ENCODE measurements at places on chromosomes 1 and 21.

DNA sequence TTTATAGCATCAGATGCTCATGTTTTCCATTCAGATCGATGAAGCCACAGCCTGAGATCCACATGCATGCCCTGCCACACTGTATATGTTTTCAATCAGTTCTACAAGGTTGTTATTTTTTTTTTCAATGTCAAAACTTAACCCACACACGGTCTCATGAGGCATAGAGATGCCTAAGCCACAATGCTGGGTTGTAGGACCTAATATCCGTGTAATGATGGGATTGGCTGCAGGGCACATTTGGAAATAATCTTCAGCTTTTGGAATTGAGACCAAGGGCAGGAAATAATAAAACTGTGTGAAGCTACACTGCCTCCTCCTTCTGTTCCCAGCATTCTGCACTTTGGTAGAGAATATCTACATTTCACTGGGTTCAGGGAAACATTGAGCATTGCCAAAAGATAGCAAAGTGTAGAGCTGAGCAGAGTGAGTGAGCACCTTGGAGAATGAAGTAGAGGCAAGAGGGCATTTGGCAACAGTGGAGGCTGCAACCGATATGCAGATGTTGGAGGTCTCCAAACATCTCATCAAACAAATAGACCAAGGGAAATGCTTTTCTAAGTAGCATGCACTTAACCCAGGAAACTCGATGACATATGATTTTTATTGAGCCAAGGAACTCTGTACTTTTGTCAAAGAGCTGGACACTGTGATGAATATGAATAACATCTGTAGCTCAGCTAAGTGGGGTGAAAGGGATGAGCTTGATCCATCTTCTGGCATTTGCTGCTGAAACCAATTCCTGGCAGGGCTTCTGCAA is 176.7 kb downstream of the LYPLAL1 start:
- no peak for DNase-seq

DNA sequence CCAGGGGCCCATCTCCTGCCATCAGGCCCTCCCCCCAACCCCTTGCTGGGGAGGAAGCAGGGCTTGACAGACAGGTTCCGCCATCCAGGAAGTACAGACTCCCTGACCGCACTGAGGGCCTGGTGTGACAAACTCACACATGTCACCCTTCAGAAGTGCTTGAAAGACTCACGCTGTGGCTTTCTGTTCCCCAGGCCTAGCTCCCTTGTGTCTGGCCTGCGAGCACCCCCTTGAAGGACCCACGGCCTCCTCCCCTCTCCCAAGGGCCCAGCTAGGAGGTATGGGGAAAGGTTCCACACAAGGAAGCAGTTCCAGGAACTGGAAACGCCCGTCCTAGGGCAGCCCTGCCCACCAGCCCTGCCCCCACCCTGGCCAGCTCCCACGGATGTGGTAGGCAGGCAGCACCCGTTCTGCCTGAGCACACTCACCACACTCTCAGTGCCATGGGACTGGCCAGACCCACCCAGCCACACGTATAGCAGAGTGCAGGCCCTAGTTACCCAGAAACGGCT is 26.7 kb downstream of the SLC2A1 start:
- DNase-seq, result no peak

- DNase-seq, result no peak
Measured at GRCh38 chr1:967466-968343, 1.4 kb downstream of the PLEKHN1 start.

DNA sequence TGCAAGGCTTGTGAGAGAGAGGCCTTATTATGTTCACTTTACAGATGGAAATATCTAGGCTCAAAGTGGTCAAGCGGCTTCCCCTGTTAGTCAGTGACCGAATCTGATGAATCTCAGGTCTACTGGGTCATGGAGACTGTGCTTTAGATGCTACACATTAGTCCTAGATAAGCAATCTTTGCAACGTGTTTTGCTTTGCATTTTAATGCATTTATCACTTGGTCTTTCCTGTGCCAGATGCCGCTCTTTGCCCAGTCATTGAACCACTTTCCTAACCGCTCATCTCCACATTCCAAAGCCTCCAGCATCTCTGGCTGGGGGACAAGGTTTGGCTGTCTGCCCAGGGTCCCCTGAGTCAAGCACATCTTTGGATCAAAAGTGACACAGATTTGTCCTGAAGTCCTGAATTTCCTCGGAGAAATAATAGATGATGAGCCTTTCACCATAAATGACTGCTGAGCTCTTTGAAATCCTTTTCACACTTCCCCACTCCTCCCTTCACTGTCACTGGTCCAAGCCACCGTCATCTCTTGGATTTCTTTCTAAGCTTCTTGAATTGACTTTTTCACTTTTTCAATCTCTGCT is 96.0 kb upstream of the USP24 start:
- DNase-seq, result no peak

DNA sequence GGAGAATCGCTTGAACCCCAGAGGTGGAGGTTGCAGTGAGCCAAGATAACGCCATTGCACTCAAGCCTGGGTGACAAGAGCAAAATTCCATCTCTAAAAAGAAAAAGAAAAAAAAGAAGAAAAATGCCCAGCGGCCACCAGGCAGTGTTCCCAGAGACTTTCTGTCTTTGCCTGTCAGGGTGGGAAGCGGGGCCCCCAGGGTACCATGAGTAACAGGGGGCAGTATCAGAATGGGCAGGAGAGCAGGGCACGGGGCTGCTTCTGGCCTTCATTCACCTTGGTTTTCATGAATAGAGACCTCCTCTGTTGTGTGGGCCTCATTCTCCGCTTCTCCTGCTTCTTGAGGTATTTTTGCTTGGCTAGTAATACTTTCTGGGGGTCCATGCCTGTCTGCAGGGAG is 20.4 kb downstream of the SLC26A9 start:
- DNase-seq, result no peak

GRCh38 chr1:3463891-3464648 is 9.6 kb downstream of the ARHGEF16 start:
- DNase-seq, result no peak

- no peak for DNase-seq
Measured at GRCh38 chr1:242411901-242412300, 112.6 kb downstream of the PLD5 start.

DNA sequence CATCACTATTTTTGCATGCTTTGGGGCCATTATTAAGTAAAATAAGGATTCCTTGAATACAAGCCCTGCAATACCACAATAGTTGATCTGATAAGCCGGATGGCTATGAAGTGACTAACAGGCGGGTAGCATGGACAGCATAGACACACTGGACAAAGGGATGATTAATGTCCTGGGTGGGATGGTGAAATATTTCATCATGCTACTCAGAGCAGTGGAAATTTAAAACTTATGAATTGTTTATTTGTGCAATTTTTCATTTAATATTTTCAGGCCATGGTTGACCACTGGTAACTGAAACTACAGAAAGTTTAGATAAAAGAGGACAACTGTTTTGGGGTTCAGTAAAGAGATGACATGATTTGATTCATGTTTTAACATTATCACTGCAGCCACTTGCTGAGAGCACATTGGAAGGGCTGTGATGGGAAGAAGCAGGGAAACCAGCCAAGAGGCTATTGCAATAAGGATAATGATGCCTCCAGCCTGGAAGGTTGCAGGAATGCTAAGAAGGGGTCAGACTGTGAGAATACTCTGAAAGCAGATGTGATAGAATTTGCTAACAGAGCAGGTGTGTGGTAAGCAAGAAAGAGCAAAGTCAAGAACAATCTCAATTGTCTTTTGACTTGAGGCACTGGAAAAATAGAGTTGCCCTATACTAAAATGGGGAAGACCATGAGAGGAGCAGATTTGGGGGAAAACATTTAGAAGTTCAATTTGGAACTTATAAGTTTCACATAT is 62.5 kb upstream of the TNFSF4 start:
- DNase-seq, result no peak

DNA sequence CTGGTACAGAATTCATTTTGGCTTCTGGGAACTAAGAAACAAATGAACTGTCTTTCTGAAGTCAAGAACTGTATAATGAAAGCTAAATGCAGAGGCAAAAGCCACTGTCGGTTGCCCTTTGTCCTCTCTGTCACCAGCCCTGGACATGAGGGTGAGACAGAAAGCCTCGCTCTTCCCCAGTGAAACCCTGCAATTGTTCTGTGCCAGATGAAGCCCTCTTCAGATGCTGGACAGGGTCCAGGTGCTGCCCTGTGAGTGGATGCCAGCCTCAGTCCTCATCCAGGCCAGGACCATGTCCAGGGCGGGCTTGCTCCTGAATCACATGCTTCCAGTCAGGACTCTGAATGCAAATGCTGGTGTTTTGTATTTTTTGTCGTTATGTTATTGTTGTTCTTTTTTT is 138.7 kb downstream of the RUNX1 start:
- DNase-seq, result no peak

All from thymus (tissue), 14 donors.